ENCODE measurements at places on chromosomes 13 and 19. TPM values are rescaled to one million over a fixed set of nuclear protein-coding genes. Genes with fewer than 3 reads are reported as not detected.

DNA sequence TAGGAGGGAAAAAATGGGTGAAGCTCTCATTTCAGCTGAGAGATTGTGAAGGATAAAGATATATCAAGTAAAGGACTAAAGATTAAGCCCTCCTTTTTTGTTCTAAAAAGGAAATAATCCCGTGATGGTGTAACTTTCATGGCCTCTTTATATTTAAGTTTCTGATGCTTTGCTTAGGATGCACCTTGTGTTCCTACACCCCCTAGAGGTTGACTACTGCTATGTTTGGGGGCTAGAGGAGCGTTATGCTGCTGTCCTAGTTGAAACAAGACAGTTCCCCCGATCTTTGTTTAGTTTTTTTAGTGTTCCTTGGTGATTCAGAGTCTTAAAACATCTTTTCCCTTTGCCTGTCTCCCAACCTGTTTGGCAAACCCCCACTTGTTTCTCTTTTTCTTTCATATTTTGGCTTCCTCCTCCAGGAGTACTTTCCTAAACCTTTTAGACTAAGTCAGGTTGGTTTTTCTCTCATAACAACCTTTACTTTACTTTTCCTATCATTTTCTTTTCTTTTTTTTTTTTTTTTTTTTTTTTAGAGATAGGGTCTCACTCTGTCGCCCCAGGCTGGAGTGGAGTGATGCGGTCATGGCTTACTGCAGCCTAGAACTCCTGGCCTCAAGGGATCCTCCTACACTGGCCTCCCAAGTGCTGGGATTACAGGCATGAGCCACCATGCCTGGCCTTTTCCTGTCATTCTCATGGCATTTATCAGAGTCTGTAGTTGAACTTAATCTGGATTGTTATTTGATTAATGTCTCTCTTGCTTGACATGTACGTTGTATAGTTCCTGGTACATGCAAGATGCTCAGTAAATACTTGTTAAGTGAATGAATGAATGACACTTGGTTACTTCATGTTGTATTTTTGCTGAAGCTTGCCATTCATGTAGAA, 2.8 kb downstream of the UBA2 start:
- no peak for DNase-seq

Gene PAN3
- total RNA-seq = 65.4 TPM

Gene ODAD3
- 3.9 TPM for total RNA-seq

DNA sequence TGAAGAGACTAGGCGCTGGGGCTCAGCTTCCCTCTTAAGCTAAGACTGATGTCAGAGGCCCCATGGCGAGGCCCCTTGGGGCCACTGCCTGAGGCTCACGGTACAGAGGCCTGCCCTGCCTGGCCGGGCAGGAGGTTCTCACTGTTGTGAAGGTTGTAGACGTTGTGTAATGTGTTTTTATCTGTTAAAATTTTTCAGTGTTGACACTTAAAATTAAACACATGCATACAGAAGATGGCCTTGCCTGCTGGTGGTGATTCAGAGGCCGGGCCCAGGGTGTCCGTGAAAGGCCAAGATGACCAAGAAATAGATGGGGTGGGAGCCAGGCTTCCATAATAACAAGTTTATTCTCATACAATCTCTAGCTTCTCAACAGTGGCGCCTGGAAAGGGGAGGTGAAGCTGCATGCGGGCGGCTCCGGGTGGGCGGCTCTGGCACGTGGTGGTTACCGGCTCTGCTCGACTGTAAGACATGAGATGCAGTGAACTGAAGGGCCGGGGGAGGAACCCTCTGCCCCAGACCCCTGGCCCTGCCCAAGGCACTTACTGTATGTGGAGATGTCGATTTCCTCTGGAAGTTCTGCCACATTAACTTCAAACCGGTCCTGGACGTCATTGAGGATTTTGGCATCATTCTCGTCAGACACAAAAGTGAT, 10.5 kb downstream of the DDX39A start:
- no peak for DNase-seq

Gene SPRYD7
- total RNA-seq = 12.0 TPM

Measured in lung (tissue), 17 donors.